ENCODE measurements at places on chromosomes 12 and 14.
A peak's percentile ranks its signal among the peaks of the same experiment; 100 is the strongest.

DNA sequence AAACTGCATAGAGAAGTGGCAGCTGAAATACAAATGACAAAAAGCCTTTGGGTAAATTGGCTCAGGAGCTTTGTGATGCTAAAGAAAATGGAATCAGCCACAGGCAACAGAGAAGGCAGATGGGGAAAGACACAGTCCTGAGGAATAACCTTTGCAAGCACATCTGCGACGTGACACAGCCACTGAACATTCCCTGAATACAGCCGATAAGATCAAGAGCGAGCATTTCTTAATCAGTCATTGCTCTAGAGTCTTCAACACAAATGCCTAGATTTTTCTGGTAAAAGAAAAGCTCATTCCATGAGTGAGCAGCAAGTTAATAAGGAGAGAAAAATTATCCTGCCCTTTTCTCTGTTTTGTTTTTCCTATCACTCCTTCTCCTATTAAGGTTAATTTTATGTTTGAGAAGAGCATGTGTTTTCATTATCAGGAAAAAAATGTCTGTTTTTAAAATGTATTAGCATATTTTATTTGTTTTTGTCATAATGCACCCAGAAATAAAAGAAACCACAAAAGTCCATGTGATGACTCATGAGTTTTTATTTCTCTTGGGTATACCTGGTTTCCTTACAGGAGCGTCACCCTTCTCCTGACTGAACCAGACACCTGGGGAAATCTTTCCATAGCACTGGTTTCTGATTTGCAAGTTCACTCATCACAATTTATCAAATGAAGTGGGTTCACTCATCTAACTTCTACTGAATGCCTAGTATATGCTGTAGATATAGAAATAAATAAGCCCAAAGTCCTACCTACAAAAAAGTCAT lies 45.4 kb upstream of the PCED1B start:
- DNase-seq: no peak
- no peak overlapping the region for H3K4me3 ChIP-seq
- peak overlapping the region; percentile 12 for H3K27ac ChIP-seq
- no peaks in the 10 kb centered on the region for H3K4me1 ChIP-seq

- H3K36me3 ChIP-seq: no peaks in the 10 kb centered on the region
- DNase-seq: peak; percentile 82
- H3K4me3 ChIP-seq: no peak overlapping the region
- no peak overlapping the region for H3K27ac ChIP-seq
- H3K27me3 ChIP-seq: no peaks in the 10 kb centered on the region
Observed at GRCh38 chr12:52884526-52885293, 20.2 kb downstream of the KRT8 start.

DNA sequence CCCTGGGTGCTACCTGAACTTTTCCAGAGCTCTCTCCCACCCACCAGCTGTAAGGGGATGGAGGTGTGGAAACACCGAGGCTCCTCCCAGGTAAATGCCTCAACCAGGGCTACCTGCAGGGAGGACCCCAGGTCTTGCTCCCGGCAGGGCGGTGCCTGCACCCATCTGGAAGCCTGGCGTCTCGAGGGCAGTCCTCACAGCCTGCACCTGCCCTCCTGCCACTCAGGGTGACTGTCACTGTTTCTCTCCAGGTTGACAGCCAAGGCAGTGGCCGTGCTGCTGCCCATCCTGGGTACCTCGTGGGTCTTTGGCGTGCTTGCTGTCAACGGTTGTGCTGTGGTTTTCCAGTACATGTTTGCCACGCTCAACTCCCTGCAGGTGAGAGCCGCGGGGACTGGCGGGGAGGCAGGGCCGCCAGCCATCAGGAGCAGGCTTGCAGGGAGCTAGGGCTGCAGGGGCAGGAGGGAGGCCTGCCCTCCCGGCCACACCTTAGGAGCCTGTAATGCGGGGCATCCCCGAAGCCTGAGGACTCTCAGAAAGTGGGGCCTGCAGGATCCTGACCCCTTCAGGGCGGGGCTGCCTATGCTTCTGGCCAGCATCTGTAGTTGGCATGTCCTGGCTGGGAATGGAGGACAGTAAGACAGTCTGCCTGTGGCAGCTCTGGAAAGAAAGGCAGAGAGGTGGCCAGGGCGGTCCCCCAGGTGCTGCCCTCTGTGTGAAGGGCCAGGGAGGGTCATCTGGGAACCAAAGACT lies 182.3 kb downstream of the ADGRD1 start:
- peaks cover 8% of the 10 kb centered on the region for H3K27me3 ChIP-seq
- no peaks in the 10 kb centered on the region for H3K36me3 ChIP-seq
- no peak overlapping the region for H3K27ac ChIP-seq
- no peak overlapping the region for H3K4me3 ChIP-seq
- DNase-seq: no peak

GRCh38 chr14:57171903-57172302 lies 96.8 kb downstream of the EXOC5 start:
- no peak overlapping the region for H3K27ac ChIP-seq
- no peaks in the 10 kb centered on the region for H3K36me3 ChIP-seq
- H3K4me1 ChIP-seq: no peaks in the 10 kb centered on the region
- no peaks in the 10 kb centered on the region for H3K27me3 ChIP-seq
- no peak for DNase-seq
- H3K4me3 ChIP-seq: no peak overlapping the region

- no peaks in the 10 kb centered on the region for H3K36me3 ChIP-seq
- no peaks in the 10 kb centered on the region for H3K27me3 ChIP-seq
- H3K27ac ChIP-seq: no peak overlapping the region
- no peak for DNase-seq
- H3K4me1 ChIP-seq: no peaks in the 10 kb centered on the region
- no peak overlapping the region for H3K4me3 ChIP-seq
Observed at GRCh38 chr12:31353750-31354708, 28.1 kb upstream of the SINHCAF start.

DNA sequence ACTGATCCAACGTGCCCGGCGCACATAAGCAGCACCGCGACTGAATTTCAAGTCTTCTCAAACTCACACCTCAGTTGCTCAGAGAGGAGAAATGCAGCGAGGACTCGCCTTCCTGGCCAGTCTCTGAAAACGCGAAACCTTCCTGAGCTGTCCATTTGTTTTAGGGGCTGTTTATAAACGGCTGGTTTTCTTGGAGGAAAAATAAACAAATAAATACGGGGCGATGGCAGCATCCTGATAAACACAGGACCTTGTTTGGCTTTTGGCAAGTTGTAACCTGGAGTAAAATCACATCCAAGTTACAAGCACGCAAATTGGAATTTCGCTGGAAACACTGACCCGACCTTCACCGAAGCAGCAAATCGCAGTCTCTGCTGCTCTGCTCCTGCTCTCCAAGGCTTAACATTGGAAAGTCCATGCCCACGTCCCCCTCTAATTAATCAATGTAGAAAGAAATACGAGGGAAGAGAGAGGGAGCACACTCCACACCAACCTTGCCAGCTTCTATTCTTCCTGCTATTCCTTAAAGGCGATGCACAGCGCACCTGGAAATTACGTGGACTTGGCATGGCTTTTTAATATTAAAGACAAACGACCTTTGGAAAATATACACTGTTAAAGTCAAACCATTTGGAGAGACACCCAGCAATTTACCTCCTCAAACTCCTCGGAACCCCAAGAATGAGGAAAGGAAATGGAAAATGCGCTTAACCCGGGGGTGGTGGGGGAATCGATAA lies 248.8 kb downstream of the APAF1 start:
- H3K4me1 ChIP-seq: no peaks in the 10 kb centered on the region
- no peaks in the 10 kb centered on the region for H3K36me3 ChIP-seq
- DNase-seq: no peak
- peaks cover 3% of the 10 kb centered on the region for H3K27me3 ChIP-seq
